Left lung (tissue), 14 donors: ENCODE measurements at places on chromosomes 1 and 21.

GRCh38 chr1:62849031-62849430 is 65.1 kb downstream of the ATG4C start:
- H3K4me3 ChIP-seq, result no peak overlapping the region
- no peak overlapping the region for H3K27ac ChIP-seq
- H3K36me3 ChIP-seq, result peaks cover 9% of the 10 kb centered on the region
- H3K4me1 ChIP-seq, result no peaks in the 10 kb centered on the region
- no peaks in the 10 kb centered on the region for H3K27me3 ChIP-seq

DNA sequence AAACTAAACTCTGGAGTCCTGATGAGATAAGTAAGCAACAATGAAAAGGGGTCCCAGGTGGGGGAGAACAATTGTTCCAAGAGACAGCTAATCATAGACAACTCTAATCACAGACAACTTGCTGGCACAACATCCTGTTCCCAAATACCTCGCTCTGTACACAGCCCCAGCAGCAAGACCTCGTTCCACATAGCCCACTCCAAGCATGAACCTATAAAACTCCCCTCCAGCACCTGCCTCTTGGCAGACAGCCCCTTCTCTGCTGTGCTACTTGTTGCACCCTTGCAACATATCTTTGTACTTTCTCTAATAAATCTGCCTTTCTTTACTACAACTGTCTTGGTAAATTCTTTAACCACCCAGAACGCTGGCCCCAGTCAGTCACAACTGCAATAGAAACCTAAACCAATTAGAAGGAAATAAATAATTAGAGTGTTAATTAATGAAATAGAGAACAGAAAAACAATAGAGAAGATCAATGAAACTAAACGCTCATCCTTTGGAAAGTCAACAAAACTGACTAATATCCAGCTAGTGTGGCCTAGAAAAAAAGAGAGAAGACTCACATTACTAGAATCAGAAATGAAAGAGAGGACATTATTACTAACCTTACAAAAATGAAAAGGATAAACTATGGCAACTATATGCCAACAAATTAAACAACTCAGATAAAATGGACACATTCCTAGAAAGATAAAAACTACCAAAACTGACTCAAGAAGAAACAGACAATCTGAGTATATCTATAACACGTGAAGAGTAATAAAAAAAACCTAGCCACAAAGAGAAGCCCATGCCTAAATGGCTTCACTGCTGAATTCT is 36.1 kb downstream of the LRRC40 start:
- no peaks in the 10 kb centered on the region for H3K27me3 ChIP-seq
- peaks cover 3% of the 10 kb centered on the region for H3K36me3 ChIP-seq
- DNase-seq, result no peak
- no peak overlapping the region for H3K4me3 ChIP-seq
- no peaks in the 10 kb centered on the region for H3K4me1 ChIP-seq

DNA sequence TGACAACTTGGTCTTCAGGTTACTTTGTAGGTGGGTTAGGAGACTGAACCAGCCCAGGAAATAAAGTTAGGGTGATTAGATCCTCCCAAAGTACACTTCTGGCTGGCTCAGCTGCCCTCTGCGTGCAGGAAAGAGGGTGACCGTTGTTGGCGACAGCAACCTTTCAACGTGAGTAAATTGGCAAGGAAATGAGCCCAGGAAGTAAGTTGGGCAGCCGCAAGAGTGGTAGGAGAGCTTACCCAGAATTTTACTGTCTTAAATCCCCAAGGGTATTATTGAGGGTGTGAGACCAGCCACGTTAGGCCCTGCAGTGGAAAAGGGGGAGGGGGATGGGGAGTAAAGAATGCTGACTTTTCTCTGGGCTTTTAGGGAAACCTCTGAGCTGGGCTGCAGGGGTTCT is 1.6 kb downstream of the TENT5C start:
- peaks cover 36% of the 10 kb centered on the region for H3K4me1 ChIP-seq
- no peaks in the 10 kb centered on the region for H3K36me3 ChIP-seq
- peak overlapping the region; percentile 82 for H3K4me3 ChIP-seq
- H3K27ac ChIP-seq, result peak overlapping the region; percentile 81
- DNase-seq, result no peak

GRCh38 chr1:160007577-160008200 is 24.1 kb downstream of the PIGM start:
- no peaks in the 10 kb centered on the region for H3K27me3 ChIP-seq
- no peak overlapping the region for H3K4me3 ChIP-seq
- no peak overlapping the region for H3K27ac ChIP-seq
- no peaks in the 10 kb centered on the region for H3K36me3 ChIP-seq
- DNase-seq, result peak; percentile 39
- no peaks in the 10 kb centered on the region for H3K4me1 ChIP-seq

DNA sequence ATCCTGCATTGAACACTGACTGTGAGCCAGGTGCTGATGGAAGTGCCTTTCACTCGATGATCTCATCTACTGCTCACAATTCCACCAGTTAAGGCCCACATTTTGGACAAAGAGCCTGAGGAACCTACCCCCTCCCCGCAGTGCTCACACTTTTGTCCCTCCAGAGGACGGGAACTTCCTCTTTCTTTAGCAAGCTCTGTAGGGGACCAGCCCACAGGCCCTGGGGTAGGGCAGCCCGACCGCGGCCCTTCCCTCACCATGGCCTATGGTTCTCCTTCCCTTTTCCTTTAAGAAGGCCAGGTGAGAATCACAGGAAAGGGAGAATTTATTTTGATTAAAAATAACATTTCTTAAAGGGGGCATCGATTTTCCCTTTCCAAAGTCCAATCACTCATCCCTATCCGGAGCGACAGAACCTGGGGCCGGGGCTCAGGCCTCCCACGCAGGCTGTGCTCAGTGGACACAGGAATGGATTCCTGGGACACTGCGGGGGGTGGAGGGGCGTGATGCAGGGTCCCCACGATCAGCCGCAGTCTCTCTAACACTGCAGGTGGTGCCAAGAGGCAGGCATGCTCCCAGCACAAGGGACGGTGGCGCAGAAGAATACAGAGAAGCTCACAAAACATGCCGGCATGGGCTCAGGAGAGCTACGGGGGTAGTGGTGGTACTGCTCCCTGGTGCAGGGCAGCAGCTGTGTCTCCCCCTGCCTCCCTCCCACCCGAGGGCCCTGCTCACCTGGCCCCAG is 8.9 kb upstream of the KCNE1 start:
- no peaks in the 10 kb centered on the region for H3K27me3 ChIP-seq
- no peak overlapping the region for H3K27ac ChIP-seq
- H3K4me1 ChIP-seq, result peaks cover 91% of the 10 kb centered on the region
- peaks cover 2% of the 10 kb centered on the region for H3K36me3 ChIP-seq

- no peak for DNase-seq
- H3K27ac ChIP-seq, result no peak overlapping the region
- no peaks in the 10 kb centered on the region for H3K4me1 ChIP-seq
- H3K4me3 ChIP-seq, result no peak overlapping the region
- H3K27me3 ChIP-seq, result peaks cover 65% of the 10 kb centered on the region
Measured at GRCh38 chr1:1969505-1969900, 34.1 kb downstream of the CFAP74 start.

DNA sequence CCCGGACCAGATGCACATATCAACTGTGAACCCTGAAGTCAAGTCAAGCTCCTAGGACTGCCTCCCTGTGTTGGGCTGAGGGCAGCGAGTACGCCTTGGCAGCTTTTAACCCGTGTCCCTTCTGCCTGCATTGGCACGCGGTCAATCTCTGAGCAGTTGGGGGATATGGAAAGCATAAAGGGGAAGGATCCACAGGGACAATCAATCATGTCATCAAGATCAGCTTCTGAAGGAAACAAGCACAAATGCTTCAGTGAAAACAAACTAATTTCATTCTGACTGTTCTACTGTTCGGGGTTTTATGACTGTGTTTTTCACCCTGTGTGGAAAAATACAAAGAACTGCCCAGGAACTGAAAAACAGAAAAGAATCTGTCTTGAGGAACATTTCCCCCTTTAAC is 106.2 kb downstream of the RUNX1 start:
- H3K4me1 ChIP-seq, result peaks cover 8% of the 10 kb centered on the region
- H3K36me3 ChIP-seq, result no peaks in the 10 kb centered on the region
- H3K27ac ChIP-seq, result no peak overlapping the region
- H3K4me3 ChIP-seq, result no peak overlapping the region
- no peak for DNase-seq
- no peaks in the 10 kb centered on the region for H3K27me3 ChIP-seq

DNA sequence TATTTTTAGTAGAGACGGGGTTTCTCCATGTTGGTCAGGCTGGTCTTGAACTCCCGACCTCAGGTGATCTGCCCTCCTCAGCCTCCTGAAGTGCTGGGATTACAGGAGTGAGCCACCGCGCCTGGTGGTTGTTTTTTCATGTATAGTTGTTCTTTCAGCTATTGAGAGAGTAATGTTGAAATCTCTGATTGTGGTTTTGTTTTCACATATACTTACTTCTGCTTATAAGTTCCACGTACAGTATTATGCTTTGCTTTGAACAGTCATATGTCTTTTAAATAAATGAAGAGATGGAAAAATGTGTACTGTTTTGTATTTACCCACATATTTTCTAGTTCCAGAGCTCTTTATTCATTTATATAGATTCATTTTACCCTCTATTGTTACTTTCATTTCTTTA is 44.5 kb downstream of the MARK1 start:
- no peak overlapping the region for H3K4me3 ChIP-seq
- DNase-seq, result no peak
- H3K4me1 ChIP-seq, result no peaks in the 10 kb centered on the region
- no peak overlapping the region for H3K27ac ChIP-seq
- no peaks in the 10 kb centered on the region for H3K36me3 ChIP-seq
- H3K27me3 ChIP-seq, result no peaks in the 10 kb centered on the region

- H3K4me1 ChIP-seq, result peaks cover 21% of the 10 kb centered on the region
- H3K27ac ChIP-seq, result peak overlapping the region; percentile 35
- no peak for DNase-seq
- H3K27me3 ChIP-seq, result no peaks in the 10 kb centered on the region
Measured at GRCh38 chr1:239719642-239720258, 333.4 kb downstream of the CHRM3 start.

GRCh38 chr1:182035097-182035770 is 26.3 kb downstream of the ZNF648 start:
- no peak for DNase-seq
- H3K27ac ChIP-seq, result no peak overlapping the region
- H3K4me3 ChIP-seq, result no peak overlapping the region
- H3K27me3 ChIP-seq, result no peaks in the 10 kb centered on the region
- H3K36me3 ChIP-seq, result no peaks in the 10 kb centered on the region

GRCh38 chr1:92973203-92973897 is 12.1 kb upstream of the DIPK1A start:
- no peak for DNase-seq
- H3K36me3 ChIP-seq, result no peaks in the 10 kb centered on the region
- no peak overlapping the region for H3K4me3 ChIP-seq
- no peak overlapping the region for H3K27ac ChIP-seq

GRCh38 chr1:35605071-35605866 is 32.2 kb downstream of the TFAP2E start:
- H3K4me3 ChIP-seq, result no peak overlapping the region
- no peaks in the 10 kb centered on the region for H3K4me1 ChIP-seq
- H3K27ac ChIP-seq, result no peak overlapping the region

GRCh38 chr1:177209357-177209756 is 38.6 kb downstream of the BRINP2 start:
- H3K27ac ChIP-seq, result no peak overlapping the region
- DNase-seq, result peak; percentile 92
- H3K4me3 ChIP-seq, result no peak overlapping the region
- no peaks in the 10 kb centered on the region for H3K36me3 ChIP-seq

DNA sequence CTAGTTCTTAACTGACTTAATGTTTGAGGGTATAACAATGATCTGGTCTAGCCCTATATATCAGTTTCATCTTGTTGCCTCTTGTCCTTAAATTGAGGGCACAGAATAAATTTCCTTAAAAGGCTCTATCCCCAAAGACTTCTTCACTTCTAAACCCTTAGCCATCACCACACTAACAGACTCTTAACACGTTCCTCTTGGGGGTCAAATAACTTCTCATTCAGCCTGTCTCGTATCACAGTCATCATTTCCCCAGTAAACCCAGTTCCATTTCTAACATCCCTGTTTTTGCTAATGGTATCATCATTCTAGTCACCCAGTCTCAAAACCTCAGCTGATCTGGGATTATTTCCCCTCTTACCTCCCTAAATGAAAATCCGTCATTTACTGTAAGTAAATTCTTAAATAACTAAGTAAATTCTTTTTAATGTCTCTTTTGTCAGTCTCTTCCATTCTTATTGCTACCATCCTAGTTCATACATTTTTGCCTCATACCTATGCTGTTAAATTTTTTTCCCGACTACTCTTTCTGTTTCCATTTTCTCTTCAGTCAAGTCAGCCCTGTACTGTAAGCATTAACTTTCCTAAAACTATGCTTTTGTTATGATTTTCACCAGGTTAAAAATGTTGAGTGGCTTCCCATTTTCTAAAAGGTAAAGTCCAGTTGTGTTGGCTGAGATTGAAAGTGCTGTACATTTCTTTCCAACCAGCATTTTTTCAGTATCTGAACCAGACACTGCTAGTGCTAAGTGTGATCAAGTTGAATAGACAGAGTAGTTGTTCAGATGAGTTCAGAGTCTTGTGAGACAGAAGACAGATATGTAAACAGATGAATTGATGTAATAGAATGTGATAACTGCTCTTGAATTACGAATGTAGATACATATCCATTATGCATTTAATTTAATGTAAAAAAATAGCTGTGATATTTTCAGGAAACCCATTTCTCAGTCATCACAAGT is 6.9 kb downstream of the CTTNBP2NL start:
- H3K36me3 ChIP-seq, result no peaks in the 10 kb centered on the region
- H3K4me3 ChIP-seq, result no peak overlapping the region

DNA sequence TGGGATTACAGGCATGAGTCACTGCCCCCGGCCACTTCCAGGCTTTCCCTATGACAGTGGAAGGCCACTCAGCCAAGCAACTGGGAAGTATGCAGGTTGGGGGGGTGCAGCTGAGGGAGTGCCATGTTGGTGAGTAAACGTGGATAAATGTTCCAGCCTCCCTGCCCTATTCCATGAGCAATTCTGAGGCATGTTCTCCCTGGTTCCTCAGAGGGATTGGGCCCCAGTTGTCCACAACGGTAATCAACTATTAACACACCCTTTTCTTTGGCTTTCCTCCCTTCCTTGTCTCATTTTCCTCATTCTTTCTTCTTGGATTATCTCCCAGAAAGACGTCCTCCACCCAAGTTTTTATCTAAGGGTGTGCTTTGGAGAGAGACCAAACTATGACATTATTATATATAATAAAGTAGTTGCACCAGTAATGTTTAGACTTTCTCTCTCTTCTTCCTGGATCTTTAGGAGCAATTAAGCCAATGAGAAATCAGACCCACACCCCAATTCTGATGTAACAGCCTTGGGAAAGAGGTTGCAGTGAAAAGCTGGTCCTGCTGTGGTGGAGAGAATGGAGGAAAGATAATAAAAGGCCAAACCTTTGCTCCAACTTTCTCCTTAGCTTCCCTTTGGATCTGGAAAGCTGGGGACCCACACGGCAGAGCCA is 6.8 kb upstream of the SLAMF9 start:
- no peak for DNase-seq
- H3K27me3 ChIP-seq, result no peaks in the 10 kb centered on the region
- H3K36me3 ChIP-seq, result no peaks in the 10 kb centered on the region
- H3K27ac ChIP-seq, result no peak overlapping the region
- H3K4me3 ChIP-seq, result no peak overlapping the region
- H3K4me1 ChIP-seq, result no peaks in the 10 kb centered on the region
